Activated CD4-positive, alpha-beta memory T cell treated with anti-CD3 and anti-CD28 coated beads for 36 hours (primary cell): ENCODE measurements at places on chromosomes 11 and 22. TPM values are rescaled to one million over a fixed set of nuclear protein-coding genes. Genes with fewer than 3 reads are reported as not detected.

The INTS4 gene
- total RNA-seq = 55.3 TPM

- H3K4me3 ChIP-seq = no peak overlapping the region
- no peaks in the 10 kb centered on the region for H3K36me3 ChIP-seq
- no peaks in the 10 kb centered on the region for H3K27me3 ChIP-seq
- no peak overlapping the region for H3K27ac ChIP-seq
Measured at GRCh38 chr11:112836256-112836602, 125.0 kb upstream of the NCAM1 start.

DNA sequence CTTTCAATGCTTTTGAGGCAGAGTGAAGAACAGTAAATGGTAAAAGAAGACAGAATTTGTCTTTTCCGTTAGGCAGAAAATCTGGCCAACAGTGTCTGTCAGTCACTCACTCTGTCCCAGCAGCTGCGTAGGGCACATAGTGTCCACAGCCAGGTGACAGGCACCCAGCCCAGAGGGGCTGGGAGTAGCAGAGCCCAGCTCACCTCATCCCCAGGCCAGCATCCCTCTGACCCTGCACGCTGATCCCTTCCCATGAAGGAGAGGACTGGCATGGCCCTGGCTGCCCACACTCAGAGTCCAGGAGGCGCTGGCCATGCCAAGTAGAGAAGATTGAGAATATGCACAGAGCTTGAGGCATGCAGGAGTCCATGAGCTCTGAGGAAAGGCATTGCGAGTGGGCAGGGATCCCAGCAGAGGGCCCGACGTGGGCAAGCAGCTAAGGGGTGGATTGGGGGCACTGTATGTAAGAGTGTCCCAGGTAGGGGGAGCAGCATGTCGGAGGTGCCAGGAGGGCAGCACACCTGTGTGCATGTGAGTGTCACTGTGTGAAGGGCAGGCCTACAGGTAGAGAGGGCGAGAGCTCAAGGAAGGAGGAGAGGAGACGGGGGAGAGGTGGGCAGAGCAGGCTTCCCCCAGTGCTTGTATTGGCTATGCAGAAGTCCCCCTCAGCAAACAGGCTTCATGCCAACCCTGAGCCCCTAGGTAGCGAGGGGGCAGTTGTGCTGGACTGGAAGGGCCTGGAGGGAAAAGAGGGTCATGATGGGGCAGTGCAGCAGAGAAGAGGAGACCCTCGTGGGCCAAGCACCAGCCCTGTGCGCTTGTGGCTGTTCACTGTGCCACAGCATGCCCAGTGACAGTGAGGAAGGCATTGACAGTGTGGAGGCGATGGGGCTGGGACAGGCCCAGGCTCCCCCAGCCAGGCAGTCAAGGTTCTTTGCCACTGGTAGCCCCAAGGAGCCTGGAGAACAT is 133.8 kb downstream of the OSBP2 start:
- no peak overlapping the region for H3K27ac ChIP-seq
- H3K4me3 ChIP-seq = no peak overlapping the region
- H3K36me3 ChIP-seq = no peaks in the 10 kb centered on the region
- peaks cover 3% of the 10 kb centered on the region for H3K4me1 ChIP-seq
- H3K27me3 ChIP-seq = peaks cover 17% of the 10 kb centered on the region

GRCh38 chr11:47233989-47234668 is 14.5 kb downstream of the ACP2 start:
- DNase-seq = peak; percentile 30
- H3K27ac ChIP-seq = peak overlapping the region; percentile 82
- peak overlapping the region; percentile 30 for H3K4me3 ChIP-seq

GRCh38 chr11:130609121-130610035 is 160.9 kb downstream of the ADAMTS15 start:
- no peak for DNase-seq
- H3K4me3 ChIP-seq = no peak overlapping the region
- H3K36me3 ChIP-seq = no peaks in the 10 kb centered on the region
- H3K27me3 ChIP-seq = peaks cover 6% of the 10 kb centered on the region
- H3K27ac ChIP-seq = no peak overlapping the region
- no peaks in the 10 kb centered on the region for H3K4me1 ChIP-seq
